ENCODE measurements at places on chromosomes 2 and 18.

GRCh38 chr2:241425368-241425767, 69.3 kb downstream of the FARP2 start:
- DNase-seq: no peak

DNA sequence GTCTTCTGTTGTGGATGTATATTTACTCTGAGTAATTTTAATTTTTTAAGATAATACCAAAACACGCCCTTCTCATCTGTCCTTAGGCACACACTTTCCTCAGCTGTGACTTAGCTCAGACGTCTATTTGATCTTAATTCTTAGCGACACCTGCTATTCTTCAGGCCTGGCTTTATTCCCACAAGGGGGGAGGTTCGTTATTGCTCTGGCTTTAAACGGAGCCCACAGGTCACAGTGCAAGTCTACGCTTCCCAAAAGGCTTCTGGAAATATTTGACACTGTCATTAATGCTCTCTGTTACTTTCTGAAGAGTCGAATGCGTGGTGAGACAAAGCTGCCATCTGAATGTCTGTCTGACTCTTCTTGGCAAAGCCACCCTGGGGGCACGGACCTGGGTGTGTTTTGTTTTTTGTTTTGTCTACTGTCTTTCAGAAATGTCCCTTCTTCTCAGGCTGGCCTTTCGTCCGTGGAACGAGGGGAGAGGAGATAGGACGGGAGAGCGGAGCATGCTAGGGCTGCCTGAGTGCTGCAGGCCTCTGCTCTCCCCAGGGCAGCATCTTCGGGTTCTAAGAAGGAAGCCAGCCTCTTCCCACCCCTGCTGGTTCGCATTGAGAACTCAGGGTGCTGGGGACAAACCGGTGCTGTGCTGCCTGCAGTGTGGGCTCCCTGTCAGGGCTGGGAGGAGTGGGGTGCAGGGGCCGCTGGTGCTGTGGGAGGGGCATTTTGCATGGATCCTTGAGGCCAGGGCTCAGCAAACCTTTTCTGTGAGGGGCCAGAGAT, 61.9 kb downstream of the ASAP2 start:
- no peak for DNase-seq

DNA sequence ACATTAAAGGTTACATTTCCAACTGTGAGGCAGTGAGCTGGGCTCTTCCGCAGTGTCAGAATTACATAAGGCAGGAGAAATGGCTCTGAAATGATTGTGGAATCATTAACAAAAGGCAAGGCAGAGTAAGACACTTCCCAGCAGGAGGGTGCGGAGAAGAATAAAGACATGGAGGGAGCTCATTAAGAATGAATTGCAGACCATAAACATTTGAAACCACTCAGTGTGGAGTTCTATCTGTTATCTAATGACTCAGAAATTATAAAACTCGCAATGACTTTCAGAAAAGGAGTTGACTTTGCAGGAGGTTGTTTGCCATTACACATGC, 77.0 kb downstream of the SMIM21 start:
- no peak for DNase-seq

- DNase-seq: no peak
These were observed 32.2 kb downstream of the KIF5C start for GRCh38 chr2:148907085-148907785.

DNA sequence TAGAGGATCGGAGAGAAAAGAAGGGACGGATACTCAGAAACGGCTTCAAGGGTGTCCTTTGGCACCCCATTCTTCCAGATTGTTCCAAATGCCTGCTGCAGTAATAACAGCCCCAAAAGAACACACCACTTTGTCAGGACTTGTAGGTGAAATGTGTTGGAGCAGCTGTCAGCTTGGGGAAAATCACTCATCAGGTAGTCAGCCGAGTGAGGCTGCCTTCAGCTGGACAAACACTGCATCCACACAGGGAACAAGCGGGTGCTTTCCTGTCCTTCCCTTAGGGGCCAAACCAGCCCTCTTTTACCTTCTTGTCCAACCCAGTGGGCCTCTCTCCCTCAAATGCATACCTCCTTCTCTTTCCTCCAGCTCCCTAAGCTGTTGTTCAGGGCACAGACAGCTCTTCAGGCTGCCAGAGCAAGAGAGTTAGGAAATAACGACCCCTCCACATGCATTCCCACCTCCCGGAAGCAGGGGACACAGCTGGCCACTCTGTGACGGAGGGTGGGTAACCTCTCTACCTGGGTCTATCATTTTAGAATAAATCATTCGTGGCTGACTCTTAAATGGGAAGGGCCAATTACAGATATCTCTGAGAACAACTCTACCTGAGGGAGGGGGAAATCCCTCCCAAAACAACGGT, 48.1 kb downstream of the BCL11A start:
- DNase-seq: no peak

DNA sequence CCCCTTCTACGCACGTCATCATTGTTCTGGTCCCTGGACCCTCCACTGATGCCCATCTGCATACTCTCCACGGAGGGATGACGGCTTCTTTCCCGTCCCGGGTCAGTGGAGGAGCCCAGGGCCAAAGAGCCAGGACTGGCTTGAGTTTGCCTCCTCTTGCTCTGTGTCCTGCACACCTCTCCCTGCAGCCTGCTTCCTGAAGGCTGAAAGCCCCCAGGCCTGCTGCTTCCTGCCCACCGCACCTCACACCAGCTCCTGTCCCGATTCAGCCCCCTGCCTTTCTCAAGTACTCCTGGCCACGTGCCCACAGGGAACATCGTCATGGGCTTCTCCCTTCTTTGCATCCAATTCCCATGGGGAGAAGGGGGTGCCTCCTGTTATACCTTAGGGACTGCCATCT, 7.1 kb downstream of the ADCY3 start:
- no peak for DNase-seq

- DNase-seq: no peak
These were observed 20.2 kb downstream of the PROKR1 start for GRCh38 chr2:68663371-68664156.

- DNase-seq: no peak
These were observed 7.7 kb upstream of the SERPINE2 start for GRCh38 chr2:224046752-224047151.

DNA sequence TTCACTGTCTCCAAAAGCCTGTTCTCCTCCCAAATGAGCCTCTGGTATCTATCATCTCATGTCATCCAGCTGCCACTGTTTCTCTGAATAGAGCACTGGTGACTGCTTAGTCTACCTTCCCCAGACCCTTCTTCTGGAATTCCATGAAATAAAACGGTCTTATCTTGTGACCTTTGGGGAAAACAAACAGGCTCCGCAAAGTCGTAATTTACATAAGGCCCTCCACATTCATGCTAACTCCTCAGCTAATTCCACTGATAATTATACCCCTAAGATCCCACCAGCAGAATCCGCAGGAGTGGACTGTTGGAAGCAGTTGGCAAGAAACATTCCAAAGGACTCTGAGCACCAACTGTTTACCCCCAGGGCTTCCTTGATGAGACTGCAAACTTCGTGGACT, 33.9 kb upstream of the CHN1 start:
- DNase-seq: no peak

- peak; percentile 91 for DNase-seq
These were observed 43.1 kb upstream of the LONRF2 start for GRCh38 chr2:100365434-100365833.

GRCh38 chr18:41410006-41410405, 545.0 kb upstream of the PIK3C3 start:
- no peak for DNase-seq

DNA sequence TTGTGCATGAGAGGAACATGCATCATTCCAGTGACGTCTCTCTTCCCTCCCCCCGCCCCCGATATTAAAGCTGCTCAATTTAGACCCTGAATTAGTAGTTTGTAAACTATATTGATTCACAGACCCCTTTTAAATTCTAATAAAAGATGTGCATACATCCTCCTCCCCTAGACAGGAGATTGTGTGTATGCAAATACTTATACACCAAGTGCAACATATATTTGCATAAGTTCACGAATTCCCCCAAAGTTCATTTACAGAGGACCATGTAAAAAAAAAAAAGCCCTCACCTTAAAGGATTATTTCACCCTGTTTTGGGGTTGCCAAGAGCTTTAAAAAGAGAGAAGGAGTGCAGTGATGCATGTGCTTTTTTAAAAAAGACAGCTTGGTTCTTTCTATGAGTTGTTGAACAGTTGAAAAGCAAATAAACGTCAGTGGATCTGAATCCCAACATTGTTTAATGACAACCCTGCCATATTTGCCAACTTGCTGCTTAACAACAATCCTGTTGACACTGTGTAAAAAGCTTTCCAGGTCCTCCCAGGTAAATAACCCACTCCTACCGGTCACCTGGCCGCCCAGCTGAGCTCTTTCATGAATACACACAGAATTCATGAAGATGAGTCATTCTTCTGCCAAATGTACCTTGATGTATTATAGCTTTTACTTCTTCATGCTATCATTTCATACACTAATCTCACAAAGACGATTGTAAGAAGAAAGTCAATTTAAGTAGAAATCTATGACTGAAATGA, 211.5 kb downstream of the IKZF2 start:
- DNase-seq: peak; percentile 34

DNA sequence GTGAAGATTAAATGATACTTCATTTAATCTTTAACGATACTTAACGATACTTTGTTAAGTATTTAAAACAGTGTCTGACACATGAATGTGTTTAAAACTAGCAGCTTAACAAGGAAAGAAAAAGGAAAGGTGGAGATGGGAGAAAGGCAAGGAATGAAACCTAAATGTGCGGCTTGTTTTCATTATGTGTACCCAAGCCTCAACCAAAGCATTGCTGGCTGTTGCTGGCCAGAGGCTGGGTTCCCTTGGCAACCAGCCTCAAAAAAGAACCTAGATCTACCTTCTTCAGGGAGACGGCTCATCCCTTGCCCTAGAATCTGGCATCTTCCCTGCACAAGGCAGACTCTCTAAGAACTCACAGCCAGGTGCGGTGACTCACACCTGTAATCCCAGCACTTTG, 13.8 kb upstream of the PCBP1 start:
- DNase-seq: no peak

GRCh38 chr18:56291294-56291693, 347.1 kb downstream of the TXNL1 start:
- no peak for DNase-seq

GRCh38 chr2:29583104-29583503, 338.3 kb downstream of the ALK start:
- no peak for DNase-seq

- no peak for DNase-seq
These were observed 82.9 kb downstream of the GRB14 start for GRCh38 chr2:164538240-164538866.

- no peak for DNase-seq
These were observed 531.1 kb downstream of the PARD3B start for GRCh38 chr2:205076405-205076804.

- no peak for DNase-seq
These were observed 206.5 kb upstream of the FANCL start for GRCh38 chr2:58447586-58447985.

DNA sequence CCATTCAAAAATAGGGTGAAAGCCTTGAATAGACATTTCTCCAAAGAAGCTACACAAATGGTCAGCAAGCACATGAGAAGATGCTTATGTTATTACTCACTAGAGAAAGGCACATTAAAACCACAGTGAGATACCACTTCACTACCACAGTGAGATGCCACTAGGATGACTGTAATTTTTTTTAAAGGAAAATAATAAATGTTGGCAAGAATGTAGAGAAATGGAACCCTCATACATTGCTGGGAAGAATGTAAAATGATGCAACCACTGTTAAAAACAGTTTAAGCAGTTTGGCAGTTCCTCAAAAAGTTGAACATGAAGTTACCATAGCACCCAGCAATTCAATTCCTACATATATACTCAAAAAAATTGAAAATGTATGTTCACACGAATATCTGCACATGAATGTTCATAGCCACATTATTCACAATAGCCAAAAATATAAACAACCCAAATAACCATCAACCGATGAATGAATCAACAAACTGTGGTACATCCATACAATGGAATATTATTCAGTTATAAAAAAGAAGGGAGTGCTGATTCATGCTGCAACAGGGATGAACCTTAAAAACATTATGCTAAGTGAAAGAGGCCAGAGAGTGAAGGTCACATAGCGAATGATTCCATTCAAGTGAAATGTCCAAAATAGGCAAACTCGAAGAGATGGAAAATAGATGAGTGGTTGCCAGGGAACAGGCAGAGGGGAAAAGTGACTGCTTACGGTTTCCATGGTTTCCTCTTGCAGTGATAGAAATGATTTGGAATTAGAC, 156.2 kb upstream of the NDUFV2 start:
- no peak for DNase-seq

All from NCI-H2107 (cell line).